ENCODE measurements at places on chromosomes 7 and 10.

GRCh38 chr10:130767116-130767730 lies 544.3 kb downstream of the TCERG1L start:
- no peak for DNase-seq

DNA sequence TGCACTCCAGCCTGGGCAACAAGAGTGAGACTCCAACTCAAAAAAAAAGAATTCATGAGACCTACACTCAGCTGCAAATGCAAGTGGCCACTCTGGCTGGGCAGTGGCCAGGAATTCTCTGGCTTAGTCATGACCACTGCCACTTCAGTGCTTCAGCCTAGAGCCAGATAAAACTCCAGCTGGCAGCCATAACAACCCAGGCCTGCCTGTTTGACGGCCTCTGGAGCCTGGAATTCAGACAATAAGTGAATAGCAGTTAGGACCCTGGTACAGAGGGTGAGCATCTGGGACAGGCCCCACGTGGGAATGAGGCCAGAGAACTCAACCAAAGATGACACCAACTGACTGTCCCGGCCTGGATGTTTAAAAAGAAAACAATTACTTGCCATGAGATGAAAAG lies 18.9 kb downstream of the RCC1L start:
- no peak for DNase-seq

GRCh38 chr10:112953174-112954159 lies 3.4 kb downstream of the TCF7L2 start:
- no peak for DNase-seq

- no peak for DNase-seq
Measured at GRCh38 chr10:51521605-51522004, 177.8 kb downstream of the CSTF2T start.

DNA sequence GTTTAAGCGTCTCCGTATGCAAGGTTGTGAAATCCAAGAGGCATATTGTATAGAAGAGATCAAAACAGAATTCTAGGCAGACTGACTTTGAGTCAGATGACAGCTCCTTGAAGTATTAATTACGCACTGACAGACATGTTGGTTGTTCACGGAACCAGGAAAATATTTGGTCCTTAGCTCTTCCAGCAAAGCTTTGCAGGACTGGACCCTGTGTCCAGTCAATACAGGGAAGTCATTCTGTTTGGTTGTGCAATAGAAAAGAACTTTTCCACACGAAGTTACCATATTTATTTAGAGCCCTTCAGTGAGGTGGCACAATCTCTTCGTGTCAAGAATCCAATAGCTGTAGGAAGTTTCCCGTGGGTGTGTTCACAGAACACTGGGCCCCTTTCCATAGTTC lies 205.3 kb downstream of the ARHGAP21 start:
- DNase-seq: no peak
